Lung (tissue), 17 donors: ENCODE measurements at places on chromosomes 4 and X.

DNA sequence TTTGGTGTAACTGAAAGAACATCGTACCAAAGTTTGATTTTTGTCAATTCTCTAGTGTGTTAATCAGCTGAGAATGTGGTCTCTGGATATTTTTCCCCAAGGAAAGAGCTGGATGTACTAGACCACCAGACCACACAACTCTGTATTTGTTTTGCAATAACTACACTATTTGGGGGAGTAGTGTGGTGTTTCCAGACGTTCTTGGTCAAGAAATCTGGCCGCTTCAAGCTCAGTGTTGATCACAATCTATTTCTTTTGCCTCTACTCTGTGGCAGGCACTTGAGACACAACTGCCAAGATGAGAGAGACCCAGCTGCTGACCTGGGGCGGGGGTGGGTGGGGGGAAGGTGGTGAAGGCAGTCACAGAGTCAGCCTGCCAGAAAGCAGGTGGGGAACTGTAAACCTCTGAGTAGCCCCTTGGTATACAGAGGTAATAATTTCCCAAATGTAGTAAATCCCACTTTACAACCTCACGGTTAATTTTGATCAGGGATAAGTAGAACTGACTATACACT is 30.6 kb downstream of the PTTG2 start:
- DNase-seq: no peak

DNA sequence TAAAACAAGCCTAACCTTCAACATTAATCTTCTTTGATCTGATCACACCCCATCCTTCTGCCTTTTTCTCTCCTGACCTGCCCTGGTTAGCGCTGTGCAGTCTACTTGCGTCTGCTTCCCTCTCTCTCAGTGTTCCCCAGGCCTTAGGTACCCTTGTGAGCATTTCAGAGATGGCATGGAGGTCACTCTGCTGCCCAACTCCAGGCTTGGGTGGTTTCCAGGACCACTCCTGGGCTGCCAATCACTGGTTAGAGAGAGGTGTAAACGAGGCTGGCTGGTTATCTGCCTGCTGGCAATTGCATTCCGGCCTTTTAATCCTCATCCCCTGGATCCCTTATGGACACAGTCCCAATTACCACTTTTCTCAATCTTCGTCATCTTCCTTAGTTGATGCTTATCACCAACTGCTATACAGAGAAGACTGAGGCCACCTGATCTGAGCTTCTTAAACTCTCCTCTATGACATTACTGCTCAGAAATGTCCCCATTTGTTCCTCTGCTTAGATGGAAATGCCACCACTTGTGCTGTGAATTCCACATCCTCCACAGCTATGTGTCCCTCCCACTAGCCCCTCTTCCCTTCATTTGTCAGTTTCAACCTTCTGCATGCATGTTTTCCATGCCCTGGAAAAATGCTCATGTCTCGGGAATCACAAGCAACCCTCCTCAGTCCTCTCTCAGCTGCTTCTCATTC is 29.0 kb upstream of the BCLAF3 start:
- no peak for DNase-seq

DNA sequence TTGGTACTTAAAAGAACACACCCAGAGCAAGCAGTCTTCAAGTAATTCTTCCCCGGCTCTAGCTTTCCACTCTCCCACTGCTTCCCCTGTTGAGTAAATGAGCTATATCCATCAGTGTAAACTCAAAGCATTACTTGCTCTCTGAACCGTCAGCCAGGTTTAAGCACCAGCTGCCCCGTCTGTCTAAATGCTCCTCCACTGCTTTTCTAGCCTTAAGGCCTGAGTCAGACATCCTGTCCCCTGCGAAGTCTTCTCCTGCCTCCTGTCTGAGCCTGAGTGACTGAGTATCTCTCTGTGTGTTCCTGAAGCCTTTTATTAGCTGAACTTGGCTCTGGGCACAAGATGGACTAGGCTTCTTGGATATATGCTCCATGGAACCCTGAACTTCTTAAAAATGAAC is 205.1 kb downstream of the STK32B start:
- no peak for DNase-seq

DNA sequence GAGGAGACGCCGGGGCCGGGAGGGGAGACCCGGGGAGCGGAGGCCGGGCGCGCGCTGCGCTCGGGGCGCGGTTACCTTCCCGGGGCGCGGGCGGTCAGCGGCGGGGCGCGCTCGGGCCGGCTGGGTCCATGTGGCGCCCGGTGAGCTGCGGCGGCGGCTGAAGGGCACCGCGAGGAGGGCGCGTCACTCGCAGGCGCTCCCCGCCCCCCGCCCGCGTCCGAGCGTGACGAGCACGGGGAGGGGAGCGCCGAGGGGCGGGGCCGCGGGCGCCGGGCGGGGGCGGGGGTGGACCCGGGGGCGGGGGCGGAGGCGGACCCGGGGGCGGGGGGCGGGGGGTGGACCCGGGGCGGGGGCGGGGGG is at the start of gene CPLX1:
Gene CPLX1, minus strand, starts transcription at position 159 of the 360 bp plus-strand sequence. CDS start 1,607 bp downstream, outside the sequence.
- no peak for DNase-seq

- peak; percentile 64 for DNase-seq
Observed at GRCh38 chr4:168710353-168710946, 213.6 kb downstream of the PALLD start.

- DNase-seq: no peak
Observed at GRCh38 chrX:140343226-140343868, 161.5 kb downstream of the SOX3 start.

GRCh38 chrX:104852241-104852640 is 286.2 kb downstream of the IL1RAPL2 start:
- no peak for DNase-seq
